ENCODE measurements at places on chromosomes 2 and 18. TPM values are rescaled to one million over a fixed set of nuclear protein-coding genes. Genes with fewer than 3 reads are reported as not detected.

DCAF17 gene
- total RNA-seq, result 5.5 TPM

UCN gene
- total RNA-seq, result 2.0 TPM

ACTG2 gene
- 1.3 TPM for total RNA-seq

MFSD6 gene
- 1.5 TPM for total RNA-seq

KDSR gene
- 32.3 TPM for total RNA-seq

PLEKHH2 gene
- total RNA-seq, result 1.4 TPM

REEP1 gene
- 0.81 TPM for total RNA-seq

KIF1A gene
- total RNA-seq, result 0.87 TPM

DAW1 gene
- not detected for total RNA-seq

SPRED2 gene
- total RNA-seq, result 22.5 TPM

NPHP1 gene
- 1.0 TPM for total RNA-seq

FOXI3 gene
- not detected for total RNA-seq

ARHGEF4 gene
- total RNA-seq, result not detected

DNA sequence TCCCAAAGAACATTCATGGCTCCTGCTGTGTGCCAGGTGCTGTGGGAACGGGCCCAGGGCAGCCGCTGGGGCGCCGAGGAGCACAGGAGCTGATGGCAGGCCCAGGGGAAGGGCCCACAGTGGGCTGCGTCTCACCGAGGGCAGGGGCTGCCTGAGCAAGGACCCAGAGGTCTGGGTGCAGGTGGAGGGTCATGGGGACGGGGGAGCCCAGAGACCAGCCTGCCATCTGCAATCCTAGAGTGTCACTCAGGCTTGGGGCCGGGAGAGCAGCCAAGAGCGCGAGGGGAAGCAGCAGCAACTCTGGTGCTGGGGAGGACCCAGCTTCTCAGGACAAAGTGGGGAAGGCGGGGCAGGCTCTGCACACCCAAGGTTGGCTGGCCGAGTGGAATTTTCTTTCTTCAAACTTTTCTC lies 207.4 kb downstream of the HDAC4 start:
- DNase-seq, result peak; percentile 42

GRCh38 chr18:68256418-68257067 lies 458.4 kb downstream of the TMX3 start:
- no peak for DNase-seq

- DNase-seq, result no peak
Measured at GRCh38 chr18:63979409-63979920, 9.6 kb downstream of the SERPINB8 start.

DNA sequence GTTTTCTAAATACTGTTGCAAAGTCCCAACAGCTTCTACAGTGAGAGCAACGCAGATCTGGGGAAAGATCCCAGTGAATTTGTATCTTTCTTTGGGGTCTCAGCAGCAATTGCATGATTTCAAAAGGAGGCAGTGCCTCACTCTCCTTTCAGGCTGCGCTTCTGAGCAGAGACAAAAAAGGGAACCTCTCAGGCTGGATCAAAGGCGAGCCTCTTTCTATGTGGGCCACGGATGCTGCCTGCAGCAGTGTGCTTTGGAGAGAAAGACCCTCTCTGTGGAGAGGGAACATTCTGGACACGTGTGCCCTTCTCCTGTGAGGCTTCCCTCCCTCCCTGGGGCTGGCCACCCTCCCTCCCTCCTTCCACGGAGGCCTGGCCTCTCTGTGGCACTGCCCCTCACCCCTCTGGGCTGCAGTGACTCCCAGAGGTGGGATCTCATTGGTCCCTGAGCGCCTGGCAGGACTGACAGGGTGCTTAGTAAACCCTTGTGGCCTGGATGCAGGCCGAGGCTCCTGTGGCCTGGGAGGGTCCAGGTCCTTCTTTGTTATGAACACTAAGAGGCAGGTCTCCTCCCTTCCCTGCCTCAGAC lies 21.6 kb upstream of the PDIA6 start:
- DNase-seq, result no peak

DNA sequence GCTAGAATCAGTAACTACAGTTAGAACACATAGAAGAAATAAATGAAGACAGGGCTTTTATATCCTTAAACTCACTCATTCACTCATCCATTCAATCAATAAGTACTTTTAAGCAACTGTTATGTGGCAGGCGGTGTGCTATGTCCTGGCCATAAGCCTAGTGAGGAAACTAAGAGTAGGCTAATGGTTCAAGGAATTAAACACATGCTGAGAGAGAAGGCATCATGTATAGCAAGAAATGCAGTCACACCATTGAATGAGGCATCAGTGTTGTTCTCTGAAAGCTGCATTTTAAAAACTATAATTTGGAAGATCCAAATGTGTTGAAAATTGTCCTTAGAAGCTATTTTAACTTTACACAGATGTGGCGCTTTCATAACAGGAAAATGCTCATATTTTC lies 86.5 kb upstream of the DTNA start:
- no peak for DNase-seq

- no peak for DNase-seq
Measured at GRCh38 chr2:36478332-36478738, 119.6 kb downstream of the FEZ2 start.

DNA sequence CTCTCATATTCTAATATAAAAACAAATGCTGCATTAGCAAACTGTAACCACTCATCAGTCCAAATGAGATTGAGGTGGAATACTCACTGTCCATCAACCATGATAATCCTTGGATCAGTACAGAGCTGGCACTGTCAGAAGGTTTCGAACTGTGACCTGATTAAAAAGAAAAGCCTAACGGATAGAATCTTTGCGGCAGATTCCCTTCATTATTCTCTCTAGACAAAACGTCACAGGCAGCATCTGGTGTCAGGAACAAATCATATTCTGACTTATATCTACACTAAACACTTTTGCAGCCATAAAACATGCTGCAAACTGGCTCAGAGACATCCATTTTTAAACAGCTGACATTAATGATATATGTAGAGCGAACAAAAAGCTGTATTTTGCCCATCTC lies 677.7 kb upstream of the NXPH2 start:
- no peak for DNase-seq

DNA sequence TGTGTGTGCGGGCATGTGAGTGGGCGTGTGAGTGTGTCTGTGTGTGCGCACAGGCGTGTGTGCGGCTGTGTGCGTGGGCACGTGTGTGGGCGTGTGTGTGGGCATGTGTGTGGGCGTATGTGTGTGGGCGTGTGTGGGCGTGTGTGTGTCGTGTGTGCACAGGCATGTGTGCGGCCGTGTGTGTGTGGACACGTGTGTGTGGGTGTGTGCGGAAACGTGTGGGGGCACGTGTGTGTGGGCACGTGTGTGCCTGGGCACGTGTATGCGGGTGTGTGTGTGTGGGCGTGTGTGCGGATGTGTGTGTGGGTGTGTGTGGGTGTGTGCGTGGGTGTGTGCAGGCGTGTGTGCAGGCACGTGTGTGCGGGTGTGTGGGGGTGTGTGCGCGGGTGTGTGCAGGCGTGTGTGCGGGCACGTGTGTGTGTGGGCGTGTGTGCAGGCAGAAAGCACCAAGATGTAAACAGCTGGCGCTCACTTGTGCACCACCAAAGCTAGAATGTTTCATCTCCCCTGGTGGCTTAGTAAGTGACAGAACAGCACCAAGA lies 31.2 kb upstream of the ALKAL2 start:
- DNase-seq, result no peak

- DNase-seq, result no peak
Measured at GRCh38 chr18:62066102-62066818, 120.6 kb downstream of the PIGN start.

GRCh38 chr2:241867776-241868420 lies 1.6 kb upstream of the RTP5 start:
- no peak for DNase-seq

DNA sequence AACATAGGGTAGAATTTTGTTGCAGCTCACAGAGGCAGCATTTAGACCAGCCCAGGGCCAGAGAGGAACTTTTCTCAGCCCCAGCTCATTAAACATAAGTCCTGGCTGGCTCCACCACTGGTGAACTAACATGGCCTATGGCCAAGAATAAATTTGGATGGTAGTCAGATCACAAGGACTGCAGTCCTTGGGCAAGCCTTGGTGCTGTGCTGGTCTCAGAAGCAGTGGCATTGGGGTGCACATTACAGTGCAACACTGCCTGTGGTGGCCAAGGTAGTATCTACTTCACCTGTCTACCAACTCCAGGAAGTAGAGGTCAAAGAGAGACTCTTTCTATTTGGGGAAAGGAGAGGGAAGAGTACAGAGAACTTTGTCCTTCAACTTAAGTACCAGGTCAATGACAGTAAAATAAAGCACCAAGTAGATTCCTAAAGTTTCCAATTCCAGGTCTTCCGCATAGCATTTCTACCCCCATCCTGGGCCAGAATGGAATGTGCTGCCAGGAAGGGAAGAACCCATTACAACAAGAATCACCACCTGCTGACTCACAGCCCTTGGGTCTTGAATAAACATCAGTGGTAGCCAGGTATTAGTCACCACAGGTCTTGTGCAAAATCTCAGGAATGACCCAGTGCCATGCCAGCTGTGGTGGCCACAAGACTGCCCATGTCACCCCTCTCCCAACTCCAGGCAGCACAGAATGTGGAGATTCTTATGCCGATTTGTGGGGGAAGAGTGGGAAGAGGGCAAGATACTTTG lies 155.4 kb upstream of the FSIP2 start:
- DNase-seq, result no peak

DNA sequence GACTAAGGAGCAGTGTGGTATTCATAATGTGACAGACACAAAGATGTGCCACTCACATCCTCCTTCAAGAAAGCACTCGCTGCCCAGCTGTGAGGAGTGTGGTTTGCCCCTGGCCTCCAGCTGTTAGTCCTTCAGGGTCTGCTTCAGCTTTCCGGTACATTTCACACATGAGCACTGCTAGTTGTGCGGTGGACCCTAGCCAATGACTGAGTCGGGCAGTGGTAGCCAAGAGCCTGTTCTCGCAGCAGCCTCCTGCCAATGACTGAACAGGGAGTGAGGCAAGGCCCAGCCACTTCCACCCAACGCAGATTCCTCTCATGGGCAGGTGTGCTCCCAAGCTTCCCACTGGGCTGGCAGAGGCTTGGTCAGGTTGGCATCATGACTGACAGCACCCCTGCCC lies 254.3 kb downstream of the RBM43 start:
- DNase-seq, result no peak

DNA sequence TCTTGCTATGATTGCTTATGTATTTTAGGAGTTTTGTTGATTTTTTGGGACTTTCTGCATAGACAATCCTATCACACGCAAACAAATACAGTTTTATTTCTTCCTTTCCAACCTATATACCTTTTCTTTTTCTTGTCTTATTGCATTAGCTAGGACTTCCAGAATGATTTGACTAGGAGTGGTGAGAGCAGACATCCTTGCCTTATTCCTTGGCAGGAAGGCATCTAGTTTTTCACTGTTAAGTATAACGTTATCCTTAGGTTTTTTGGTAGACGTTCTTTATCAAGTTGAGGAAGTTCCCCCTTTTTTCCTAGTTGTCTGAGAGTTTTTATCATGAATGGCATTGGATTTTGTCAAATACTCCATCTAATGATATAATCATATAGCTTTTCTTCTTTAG lies 25.8 kb downstream of the EHBP1 start:
- no peak for DNase-seq

DNA sequence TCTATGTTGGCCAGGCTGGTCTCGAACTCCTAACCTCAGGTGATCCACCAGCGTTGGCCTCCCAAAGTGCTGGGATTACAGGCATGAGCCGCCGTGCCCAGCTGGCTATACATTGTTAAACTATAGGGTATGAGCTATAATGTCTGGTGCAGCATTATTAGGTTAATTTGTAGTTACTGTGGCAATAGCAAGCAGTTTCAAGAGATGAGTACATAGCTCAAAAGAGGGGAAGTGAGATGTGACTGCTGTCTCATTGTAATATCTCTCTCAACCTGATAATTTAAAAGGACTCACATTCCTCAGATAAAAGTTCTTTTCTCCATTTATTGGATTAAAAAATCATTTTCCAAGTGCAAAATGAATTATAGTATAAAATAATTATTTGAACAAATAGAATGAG lies 116.4 kb downstream of the INO80D start:
- no peak for DNase-seq

DNA sequence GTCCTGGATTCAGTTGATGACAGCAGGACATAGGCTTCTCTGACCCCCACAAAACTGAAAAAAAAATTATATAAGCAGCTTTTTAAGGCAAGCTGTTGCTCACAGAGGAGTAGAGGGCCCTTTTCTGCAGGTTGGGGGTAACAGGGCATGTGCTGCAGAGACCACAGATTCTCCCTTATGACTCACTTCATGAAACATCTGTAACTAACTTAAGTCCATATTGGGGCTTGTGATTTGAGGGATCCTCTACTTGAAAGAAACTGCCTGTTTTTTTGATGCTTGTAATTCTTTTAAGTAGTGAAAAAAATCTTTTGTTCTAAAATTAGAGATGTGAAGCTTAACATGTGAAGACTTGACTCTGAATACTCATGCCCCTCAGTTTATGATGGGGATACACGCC lies 33.4 kb downstream of the XRCC5 start:
- no peak for DNase-seq

DNA sequence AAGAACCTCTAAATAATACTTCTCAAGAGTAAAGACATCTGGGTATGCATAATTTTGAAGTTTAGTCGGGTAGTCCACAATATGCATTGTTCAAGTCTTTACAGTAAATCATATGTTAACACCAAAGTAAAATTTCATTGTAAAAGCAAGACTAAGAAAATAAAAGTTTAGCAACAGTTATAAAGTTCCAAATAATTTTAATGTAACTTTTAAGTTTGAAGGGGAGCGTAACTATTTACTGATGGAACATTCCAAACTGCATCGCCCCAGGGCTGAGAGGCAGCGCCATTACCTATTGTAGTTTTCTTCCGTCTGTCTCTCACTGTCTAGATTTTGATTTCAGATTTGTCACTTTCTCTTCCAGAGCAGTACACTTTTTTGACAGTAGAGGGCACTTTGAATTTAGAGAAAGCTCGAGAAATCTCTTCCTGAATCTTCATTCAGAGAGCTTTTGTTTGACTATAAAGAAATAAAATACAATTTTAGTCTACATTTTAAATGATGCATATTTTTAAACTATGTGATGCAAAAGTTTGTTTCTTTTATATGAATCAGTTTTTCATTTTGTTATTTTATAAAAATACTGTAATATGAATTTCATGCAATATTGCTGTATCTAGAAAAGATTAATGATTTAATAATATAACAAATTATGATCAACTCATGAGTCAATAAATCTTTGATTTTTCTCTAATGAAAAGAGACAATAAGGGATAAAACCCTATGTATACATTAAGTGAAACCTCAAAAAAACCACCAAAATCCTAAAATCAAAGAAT lies 389.8 kb downstream of the FIGN start:
- DNase-seq, result no peak

GRCh38 chr2:17643031-17643615 lies 102.6 kb downstream of the VSNL1 start:
- no peak for DNase-seq

- DNase-seq, result no peak
Measured at GRCh38 chr2:219522111-219523030, 8.1 kb downstream of the ASIC4 start.

- DNase-seq, result peak; percentile 36
Measured at GRCh38 chr2:26448651-26449050, 29.3 kb downstream of the OTOF start.

GRCh38 chr18:8478166-8478967 lies 130.9 kb upstream of the RAB12 start:
- DNase-seq, result no peak
